ENCODE measurements at places on chromosomes 7 and 10. TPM values are rescaled to one million over a fixed set of nuclear protein-coding genes. Genes with fewer than 3 reads are reported as not detected.

DNA sequence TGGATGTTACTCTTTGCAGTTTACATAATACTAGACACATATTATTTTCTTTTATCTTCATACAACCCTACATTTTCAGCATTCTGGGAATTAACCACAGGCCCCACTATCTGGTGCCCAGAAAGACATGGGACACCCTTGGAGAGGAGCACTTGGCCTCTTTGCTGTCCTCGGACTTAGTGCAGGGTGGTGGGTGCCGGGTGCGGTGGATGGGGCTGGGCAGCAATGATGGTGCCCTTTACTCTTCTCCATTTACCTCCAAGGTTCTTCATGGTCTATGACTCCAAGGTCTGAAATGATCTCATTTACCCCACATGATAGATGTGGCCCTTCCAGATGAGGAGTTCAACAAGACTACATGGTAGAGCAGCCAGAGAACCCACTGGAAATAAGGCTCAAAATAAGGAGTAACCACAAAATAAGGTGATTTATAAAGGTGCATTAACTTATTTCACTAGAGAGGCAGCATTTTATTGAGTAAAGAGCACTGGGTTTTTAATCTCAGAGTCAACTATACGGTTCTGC lies 56.2 kb upstream of the IGFBP3 start:
- DNase-seq: no peak

DNA sequence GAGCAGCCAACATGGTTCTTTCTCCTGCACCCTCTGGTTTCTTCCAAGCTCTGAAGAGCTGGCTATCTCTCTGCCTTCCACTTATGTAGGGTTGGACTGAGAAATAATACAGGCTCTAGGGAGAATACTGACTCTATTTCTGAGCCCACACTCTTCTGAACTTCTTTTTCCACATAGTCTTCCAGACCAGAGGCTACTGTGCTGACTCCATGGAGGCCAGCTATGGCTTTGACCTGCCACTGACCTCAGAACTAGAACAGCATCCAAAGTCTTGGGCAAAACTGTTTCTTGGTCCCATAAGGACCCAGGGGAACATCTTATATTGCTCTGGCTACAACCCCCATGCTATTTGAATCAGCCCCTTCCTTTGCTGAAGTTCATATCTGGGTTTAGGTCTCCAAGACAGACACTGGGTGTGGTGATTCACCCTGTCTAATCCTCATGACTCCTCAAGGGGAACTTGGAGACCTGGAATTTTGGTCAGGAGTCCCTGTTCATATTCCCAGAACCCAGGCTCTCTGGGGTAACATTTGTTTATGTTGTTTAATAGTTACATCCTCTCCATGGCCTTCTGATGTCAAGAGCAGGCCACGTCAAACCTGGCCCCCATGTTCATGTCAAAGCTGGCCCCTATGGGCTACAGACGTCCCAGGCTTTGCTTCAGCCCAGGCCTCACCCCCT lies 12.1 kb upstream of the PLAU start:
- DNase-seq: no peak

Gene IGF2BP3
- 27.5 TPM for polyA plus RNA-seq

DNA sequence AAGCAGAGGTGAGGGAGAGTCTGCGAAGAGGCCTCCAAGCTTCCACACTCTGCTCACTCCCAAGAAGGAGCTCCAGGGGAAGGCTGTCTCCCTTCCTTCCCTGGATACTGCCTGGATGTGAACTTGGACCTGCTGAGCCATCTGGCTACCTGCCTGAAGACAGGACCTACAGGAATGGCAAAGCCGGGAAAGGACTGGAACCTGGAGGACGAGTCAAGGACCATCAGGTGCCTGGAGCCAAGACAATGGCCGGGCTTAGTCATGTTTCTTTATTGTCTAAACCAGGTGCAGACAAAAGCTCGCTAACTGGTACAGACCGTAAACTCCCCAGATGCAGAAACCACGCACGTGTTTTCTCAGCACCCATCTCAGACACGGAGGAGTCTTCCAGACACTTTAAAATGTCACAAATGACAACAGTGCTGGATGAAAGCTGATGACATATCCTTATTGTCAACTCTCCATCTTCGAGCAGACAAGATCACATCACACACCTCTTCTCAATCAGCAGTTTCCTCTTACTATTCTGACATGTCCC lies 12.1 kb downstream of the ASB13 start:
- no peak for DNase-seq

Gene C10orf53
- not detected for polyA plus RNA-seq

GRCh38 chr7:151426904-151427704 lies 12.8 kb downstream of the CRYGN start:
- DNase-seq: no peak

Gene XRCC2
- 3.2 TPM for polyA plus RNA-seq

DNA sequence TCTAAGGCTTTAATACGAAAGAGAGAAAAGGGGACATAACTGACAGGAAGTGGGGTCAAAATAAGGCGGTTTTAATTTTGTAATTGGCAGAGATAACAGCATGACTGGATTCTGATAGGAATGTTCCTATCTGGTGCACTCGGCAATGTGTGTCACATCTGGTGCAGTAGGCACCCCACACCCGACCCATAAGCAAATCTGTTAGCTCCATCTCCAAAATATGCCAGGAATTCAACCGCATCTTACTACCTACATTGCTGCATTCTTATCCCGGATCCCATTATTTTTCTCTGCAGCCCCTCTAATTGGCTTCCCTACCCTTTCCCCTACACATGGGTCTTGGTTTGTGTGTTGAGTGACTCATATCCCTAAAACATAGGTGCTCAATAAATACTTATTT lies 19.1 kb upstream of the GALNT11 start:
- no peak for DNase-seq

DNA sequence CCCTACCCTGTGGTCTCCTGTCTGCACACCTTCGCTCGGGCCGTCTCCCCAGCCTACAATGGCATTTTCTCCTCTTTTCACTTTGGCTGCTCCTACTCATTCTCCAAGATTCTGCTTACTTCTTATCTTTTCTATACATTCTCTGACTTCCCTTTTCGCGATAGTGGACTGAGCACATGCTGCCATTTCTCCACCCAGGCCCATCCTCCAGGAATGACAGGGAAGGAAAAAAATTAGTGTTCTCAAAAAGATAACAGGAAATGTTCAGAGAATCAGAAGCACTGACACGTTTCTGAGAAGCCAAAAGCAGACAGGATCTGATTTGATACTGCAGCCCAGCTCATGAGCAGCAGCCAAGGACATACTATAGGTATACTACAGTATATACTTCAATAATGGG lies 6.4 kb upstream of the ANXA11 start:
- DNase-seq: no peak

DNA sequence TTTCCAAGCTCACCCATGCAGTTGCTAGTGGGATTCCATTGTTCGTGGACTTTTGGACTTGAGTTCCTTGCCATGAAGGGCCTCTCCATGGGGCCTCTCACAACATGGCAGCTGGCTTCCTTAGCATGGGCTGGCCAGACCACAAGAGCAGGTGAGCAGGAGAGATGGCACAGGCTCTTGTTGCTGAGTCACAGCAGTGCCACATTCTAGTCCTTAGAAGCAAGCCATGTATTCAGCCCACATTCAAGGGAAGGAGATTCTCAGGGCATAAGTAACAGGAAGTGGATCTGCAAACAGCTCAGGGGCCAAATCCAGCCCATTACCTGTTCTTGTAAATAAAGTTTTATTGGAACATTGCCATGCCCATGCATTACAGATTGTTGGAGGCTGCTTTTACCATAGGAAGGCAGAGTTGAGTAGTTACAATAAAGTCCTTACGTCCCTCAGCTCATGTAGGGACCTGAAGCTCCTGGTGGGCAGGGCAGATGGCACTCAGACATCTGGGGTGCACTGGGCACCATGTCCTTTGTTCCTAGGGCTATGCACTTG lies 481.5 kb upstream of the FOXK1 start:
- no peak for DNase-seq

- peak; percentile 68 for DNase-seq
Observed at GRCh38 chr10:62059217-62059920, 157.9 kb downstream of the ARID5B start.

GRCh38 chr10:11335167-11335652 lies 276.2 kb downstream of the USP6NL start:
- DNase-seq: no peak

Gene OR6B1
- polyA plus RNA-seq: not detected

DNA sequence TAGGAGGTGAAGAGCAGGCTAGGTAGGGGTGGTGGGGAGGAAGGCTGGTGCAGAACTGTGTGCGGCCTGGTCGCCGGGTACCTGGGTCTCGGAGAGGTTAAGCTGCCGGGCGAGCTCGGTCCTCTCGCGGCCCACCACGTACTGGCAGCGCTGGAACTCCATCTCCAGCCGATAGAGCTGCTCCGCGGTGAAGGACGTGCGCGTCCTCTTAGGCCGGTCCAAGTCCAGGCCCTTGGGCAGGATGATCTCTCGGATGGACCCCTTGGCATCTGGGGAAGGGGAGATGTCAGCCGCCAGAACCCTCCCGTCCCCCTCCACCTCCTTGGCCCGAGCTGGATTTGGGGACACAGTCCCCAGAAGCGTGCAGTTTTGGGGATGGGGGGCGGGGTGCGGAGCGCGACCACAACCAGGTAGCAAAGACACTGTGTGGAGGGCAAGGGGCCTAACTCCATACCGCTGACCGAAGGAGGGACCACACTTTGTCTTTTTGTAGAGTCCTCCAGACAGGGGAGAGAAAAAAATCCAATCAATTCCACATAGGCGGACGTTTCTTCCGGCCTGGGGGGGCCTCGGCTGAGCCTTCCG lies 1.6 kb downstream of the VAX1 start:
- DNase-seq: no peak

Gene EPHA1
- polyA plus RNA-seq: 5.8 TPM

Gene SORCS1
- polyA plus RNA-seq: 4.7 TPM

DNA sequence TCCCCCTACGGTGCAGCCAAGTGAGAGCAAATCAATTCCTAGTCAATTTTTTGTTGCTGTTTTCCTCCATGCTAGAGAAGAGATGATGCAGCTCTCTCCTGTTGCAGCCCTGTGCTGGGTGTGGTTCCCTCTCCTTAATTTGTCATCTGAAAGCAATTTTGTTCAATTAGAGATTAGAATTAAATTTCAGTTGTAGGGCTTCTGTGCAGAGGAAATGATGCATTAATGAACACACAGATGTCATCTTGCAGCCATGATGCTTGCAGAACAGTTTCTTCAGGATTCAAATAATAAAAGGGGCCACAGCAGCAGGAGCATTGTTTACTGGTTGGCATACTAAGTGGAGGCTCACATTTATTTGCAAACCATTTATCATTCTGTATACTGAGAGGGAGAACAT lies 266.0 kb downstream of the AUTS2 start:
- DNase-seq: no peak

GRCh38 chr10:88157981-88158465 lies 294.6 kb downstream of the PTEN start:
- peak; percentile 47 for DNase-seq

Gene CNTNAP2
- polyA plus RNA-seq: 10.1 TPM

Gene RBP4
- polyA plus RNA-seq: 16.0 TPM

Gene LAMTOR4
- 59.5 TPM for polyA plus RNA-seq

GRCh38 chr7:26011039-26011696 lies 140.8 kb upstream of the NFE2L3 start:
- no peak for DNase-seq

- no peak for DNase-seq
Observed at GRCh38 chr10:53754596-53755250, 982.1 kb upstream of the MBL2 start.

Measured in hindlimb muscle (tissue), 1 donor.